Fibroblast of lung (primary cell): ENCODE measurements at places on chromosomes 11 and 22. TPM values are rescaled to one million over a fixed set of nuclear protein-coding genes. Genes with fewer than 3 reads are reported as not detected.

The TOLLIP gene
- polyA plus RNA-seq, result 34.6 and 40.4 TPM in 2 replicates

DNA sequence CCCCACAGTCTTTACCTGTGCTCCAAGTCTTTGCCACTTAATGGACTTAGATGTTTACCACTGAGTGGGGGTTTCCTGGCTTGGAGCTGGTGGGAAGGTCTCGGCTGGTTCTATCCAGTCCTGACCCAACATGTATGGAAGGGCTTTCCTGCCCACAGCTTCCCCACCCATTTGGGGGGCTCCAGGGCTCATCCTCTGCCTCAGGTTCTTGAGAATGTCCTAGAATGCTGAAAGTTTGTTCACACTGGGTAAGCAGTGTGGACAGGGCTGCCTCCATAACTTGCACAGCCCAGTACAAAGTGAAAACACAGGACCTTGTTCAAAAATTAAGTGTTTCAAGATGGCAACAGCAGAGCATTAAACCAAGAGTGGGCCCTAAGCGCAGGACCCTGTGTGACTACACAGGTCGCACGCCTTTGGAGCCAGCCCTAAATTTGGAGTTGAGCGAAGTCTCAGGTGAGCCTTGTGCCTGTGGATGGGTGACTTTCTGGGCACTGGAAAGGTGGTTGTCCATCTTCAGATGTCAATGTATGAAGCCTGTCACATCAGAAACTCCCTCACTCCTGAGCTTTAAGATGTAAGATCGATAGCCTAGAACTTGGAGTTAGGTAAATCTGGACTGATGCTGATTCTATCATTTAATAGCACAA, 72.7 kb upstream of the NARS2 start:
- H3K27me3 ChIP-seq, result no peaks in the 10 kb centered on the region
- peaks cover 7% of the 10 kb centered on the region for H3K4me1 ChIP-seq
- H3K27ac ChIP-seq, result no peak overlapping the region
- no peak for DNase-seq

- H3K27me3 ChIP-seq, result no peaks in the 10 kb centered on the region
- no peak overlapping the region for H3K4me3 ChIP-seq
- peak overlapping the region; percentile 44 for H3K27ac ChIP-seq
- H3K36me3 ChIP-seq, result no peaks in the 10 kb centered on the region
- peaks cover 18% of the 10 kb centered on the region for H3K4me1 ChIP-seq
- peak; percentile 74 for DNase-seq
These were observed 14.0 kb downstream of the RAC2 start for GRCh38 chr22:37229805-37230672.

- no peak overlapping the region for H3K4me3 ChIP-seq
- no peak overlapping the region for H3K27ac ChIP-seq
- no peaks in the 10 kb centered on the region for H3K27me3 ChIP-seq
- H3K36me3 ChIP-seq, result no peaks in the 10 kb centered on the region
- DNase-seq, result no peak
These were observed 168.6 kb downstream of the ADAMTS15 start for GRCh38 chr11:130617001-130617400.

- no peak overlapping the region for H3K27ac ChIP-seq
- H3K36me3 ChIP-seq, result peaks cover 7% of the 10 kb centered on the region
- H3K4me1 ChIP-seq, result peaks cover 2% of the 10 kb centered on the region
- no peaks in the 10 kb centered on the region for H3K27me3 ChIP-seq
- no peak overlapping the region for H3K4me3 ChIP-seq
- no peak for DNase-seq
These were observed 72.2 kb upstream of the GRK2 start for GRCh38 chr11:67194096-67194495.

DNA sequence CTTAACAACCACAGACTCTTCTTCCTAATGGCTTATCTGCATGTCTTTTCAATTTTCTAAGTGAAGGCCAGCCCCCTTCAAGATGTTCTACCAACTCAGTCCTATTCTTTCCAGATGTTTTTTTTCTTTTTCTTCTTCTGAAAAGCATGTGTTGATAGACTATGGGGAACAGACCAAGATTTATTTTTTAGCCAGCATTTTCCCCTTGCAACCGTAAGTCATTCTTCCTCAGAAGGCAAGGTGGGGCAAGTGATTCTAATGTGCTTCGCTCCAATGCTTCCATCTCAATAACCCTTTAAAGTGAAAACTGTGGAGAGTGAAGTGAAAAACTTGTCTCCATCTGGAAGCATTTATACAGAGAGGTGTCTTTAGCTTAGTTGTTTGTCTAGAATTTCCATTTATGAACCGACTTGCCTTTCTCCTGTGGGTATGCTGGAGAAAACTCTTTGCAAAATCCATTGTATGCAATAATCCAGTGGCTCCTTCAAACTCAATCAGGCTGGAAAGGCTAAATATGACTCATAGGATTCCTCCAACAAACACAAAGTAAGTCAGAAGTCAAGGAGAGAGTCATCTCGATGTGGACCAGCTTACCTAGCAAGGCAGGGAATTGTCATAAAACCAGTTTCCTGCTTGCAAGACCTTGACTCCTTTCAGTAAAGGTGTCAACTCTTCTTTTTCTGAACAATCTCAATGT, 83.7 kb downstream of the MAML2 start:
- no peaks in the 10 kb centered on the region for H3K27me3 ChIP-seq
- DNase-seq, result peak; percentile 86
- no peaks in the 10 kb centered on the region for H3K36me3 ChIP-seq
- peak overlapping the region; percentile 2 for H3K27ac ChIP-seq
- no peak overlapping the region for H3K4me3 ChIP-seq

GRCh38 chr11:133521502-133521901, 10.8 kb downstream of the OPCML start:
- H3K36me3 ChIP-seq, result no peaks in the 10 kb centered on the region
- no peaks in the 10 kb centered on the region for H3K4me1 ChIP-seq
- no peaks in the 10 kb centered on the region for H3K27me3 ChIP-seq
- H3K27ac ChIP-seq, result no peak overlapping the region
- DNase-seq, result no peak

DNA sequence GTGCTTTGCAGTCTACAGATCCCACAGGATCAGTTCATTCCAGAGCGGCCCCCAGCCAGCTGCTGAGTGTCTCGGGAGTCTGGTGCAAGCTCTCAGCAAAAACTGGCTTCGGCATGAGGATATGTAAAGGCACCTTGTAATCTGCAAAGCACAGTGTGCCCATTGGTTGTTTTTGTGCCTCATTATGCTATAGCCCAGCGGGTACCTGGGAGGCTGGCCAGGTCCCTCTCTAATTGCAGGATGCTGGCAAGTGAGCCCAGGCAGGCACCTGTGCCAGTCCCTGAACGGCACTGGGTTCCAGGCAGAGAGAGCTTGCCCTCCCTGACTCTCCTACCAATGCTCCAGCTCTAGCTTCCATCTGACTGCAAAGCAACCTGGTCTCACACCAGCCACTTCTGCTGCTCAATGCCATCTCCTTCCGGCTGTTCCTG, 128.7 kb downstream of the DSCAML1 start:
- DNase-seq, result no peak
- no peaks in the 10 kb centered on the region for H3K36me3 ChIP-seq
- H3K27me3 ChIP-seq, result no peaks in the 10 kb centered on the region
- no peaks in the 10 kb centered on the region for H3K4me1 ChIP-seq
- H3K27ac ChIP-seq, result no peak overlapping the region

The INS gene
- not detected in 2 replicates for polyA plus RNA-seq

DNA sequence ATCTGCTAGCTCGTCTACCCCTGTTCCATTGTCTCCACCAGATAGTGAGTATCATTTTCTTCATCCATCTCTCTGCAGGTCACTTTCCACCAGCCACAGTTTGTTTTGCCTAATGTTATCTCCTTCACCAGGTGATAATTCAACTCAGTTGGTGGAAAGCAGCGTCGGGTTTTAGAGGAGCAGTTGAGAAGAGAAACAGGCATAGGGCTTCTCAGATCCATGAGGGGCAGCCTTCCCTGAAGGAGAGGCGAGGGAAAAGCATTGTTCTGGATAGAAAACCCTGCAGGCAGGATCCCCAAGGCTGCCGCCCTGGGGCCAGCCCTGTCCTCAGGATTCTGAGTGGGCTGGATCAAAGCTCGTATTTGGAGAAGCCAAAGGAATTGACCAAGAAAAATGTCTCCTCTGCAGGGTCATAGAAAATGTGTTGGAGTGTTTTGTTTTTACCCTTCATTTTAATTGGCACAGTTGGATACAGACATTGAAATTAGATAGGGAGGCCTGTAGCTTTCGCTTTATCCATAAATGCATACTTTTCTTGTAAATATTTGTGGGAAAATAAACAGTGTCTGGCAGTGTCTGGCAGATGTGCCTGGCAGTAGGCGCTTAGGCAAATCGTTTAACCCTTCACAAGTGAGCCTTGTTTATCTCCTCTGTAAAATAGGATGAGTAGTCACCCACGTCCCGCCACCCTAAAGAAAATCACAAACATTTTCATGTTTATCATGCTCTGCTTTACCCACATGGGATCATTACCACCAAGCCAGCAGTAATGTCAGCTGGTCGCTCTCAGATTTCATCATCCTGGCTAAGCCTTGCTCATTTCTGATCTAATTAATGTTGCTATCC, 73.4 kb upstream of the TTC12 start:
- no peak overlapping the region for H3K4me3 ChIP-seq
- H3K36me3 ChIP-seq, result no peaks in the 10 kb centered on the region
- H3K27me3 ChIP-seq, result no peaks in the 10 kb centered on the region
- no peak overlapping the region for H3K27ac ChIP-seq
- H3K4me1 ChIP-seq, result no peaks in the 10 kb centered on the region
- DNase-seq, result peak; percentile 61

GRCh38 chr22:26656891-26657851, at the start of gene MIAT:
Gene MIAT (plus strand): TSS chr22:26657588.
- H3K27ac ChIP-seq, result no peak within 1 kb of the TSS
- H3K4me3 ChIP-seq, result peak within 1 kb of the TSS; percentile 52
- no peaks in the 10 kb centered on the region for H3K36me3 ChIP-seq

DNA sequence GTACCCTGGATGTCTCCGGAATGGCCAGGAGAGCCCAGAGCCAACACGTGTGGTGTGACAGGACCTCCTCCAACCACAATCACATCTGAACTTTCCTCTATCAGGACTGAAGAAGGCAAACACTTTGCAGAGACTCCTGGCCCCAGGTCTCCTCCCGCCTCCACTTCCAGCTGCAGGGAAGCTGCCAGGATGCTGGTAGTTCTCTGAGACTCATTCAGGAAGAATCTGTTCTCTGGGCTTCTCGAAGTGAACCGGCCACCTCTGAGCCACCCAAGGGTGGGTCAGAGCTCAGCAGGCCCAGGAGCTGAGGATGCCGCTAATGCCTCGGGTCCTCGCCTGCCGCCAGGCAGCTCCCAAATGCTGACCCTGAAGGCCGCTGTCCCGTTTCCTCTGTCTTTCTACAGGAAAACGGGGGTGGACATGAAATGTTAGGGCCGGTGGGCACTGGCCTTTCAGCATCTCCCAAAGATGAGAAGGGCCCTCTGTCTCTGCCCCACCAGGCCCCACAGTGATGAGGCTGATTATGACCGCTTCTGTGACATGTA, 789.9 kb downstream of the BRD1 start:
- no peaks in the 10 kb centered on the region for H3K36me3 ChIP-seq
- no peak overlapping the region for H3K27ac ChIP-seq
- H3K4me1 ChIP-seq, result no peaks in the 10 kb centered on the region
- no peak for DNase-seq
- H3K27me3 ChIP-seq, result no peaks in the 10 kb centered on the region
- no peak overlapping the region for H3K4me3 ChIP-seq

GRCh38 chr22:36156515-36157419, 3.8 kb downstream of the APOL3 start:
- H3K27ac ChIP-seq, result peak overlapping the region; percentile 93
- H3K4me1 ChIP-seq, result peaks cover 16% of the 10 kb centered on the region
- no peaks in the 10 kb centered on the region for H3K36me3 ChIP-seq

The KDM4E gene
- polyA plus RNA-seq, result not detected in 2 replicates

The DMC1 gene
- 0.54 and 5.9 TPM in 2 replicates for polyA plus RNA-seq

GRCh38 chr11:96238563-96239135, 104.3 kb downstream of the MAML2 start:
- H3K27me3 ChIP-seq, result no peaks in the 10 kb centered on the region
- H3K36me3 ChIP-seq, result no peaks in the 10 kb centered on the region
- H3K27ac ChIP-seq, result no peak overlapping the region
- H3K4me1 ChIP-seq, result peaks cover 29% of the 10 kb centered on the region

GRCh38 chr11:821512-822371, 3.0 kb downstream of the PNPLA2 start:
- no peak for DNase-seq
- H3K4me1 ChIP-seq, result peaks cover 20% of the 10 kb centered on the region
- no peak overlapping the region for H3K4me3 ChIP-seq
- H3K27me3 ChIP-seq, result no peaks in the 10 kb centered on the region

DNA sequence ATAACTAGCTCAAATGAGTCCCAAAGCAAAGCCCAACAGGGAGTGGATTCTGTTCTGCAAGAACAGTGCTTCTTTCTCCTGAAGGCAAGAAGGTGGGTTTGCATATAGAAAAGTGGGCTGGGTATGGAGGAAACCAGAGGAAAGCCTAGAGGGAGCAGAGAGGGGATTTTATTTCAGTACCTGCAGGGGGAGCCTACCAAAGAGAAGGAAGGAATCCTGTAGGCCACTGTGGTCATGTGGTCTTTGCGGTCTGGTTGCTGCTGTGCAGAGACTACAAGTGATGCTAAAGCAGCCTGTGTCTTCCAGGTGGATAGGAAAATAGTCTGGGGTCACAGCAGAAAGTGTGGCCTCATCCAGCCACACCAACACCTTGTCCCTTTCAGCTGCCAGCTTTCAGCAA, 33.2 kb upstream of the ZBTB16 start:
- H3K36me3 ChIP-seq, result no peaks in the 10 kb centered on the region
- DNase-seq, result peak; percentile 6
- no peaks in the 10 kb centered on the region for H3K4me1 ChIP-seq
- no peaks in the 10 kb centered on the region for H3K27me3 ChIP-seq

The OR8G5 gene
- not detected in 2 replicates for polyA plus RNA-seq

- H3K4me1 ChIP-seq, result no peaks in the 10 kb centered on the region
- DNase-seq, result no peak
- H3K36me3 ChIP-seq, result no peaks in the 10 kb centered on the region
- no peak overlapping the region for H3K27ac ChIP-seq
- H3K27me3 ChIP-seq, result no peaks in the 10 kb centered on the region
These were observed 13.4 kb downstream of the NFAM1 start for GRCh38 chr22:42418811-42419242.

DNA sequence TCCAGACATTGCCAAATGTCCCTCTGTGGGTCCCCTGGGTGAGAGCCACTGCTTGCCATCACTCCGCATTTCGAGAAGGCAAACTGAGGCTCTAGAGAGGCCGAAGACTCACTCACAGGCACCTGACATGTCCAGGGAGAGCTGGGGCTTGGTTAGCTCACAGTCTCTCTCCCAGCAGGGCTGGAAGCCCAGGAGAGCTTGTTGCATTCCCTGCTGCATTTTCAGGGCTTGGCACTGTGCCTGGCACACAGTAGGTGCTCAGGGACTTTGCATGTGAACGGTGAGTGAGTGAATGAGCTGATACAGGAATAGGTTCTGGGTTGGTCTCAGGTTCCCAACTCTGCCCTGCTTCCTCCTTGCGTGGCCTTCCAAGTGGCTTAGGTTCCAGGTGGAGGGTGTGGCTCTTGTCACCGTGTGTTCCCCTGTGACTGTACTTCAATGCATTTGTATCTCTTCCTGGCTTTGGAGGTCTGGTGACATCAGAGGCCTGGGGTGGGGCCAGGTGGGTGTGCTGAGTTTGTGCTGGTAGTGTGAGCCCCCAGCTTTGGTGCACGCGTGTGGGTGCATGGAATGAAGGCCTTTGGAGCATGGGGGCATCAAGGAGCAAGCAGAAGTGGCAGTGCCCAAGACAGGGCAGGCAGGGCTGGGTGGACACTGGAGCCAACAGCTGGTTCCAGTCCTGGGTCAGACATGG, 18.4 kb upstream of the SMIM38 start:
- H3K36me3 ChIP-seq, result no peaks in the 10 kb centered on the region
- no peak for DNase-seq
- no peaks in the 10 kb centered on the region for H3K27me3 ChIP-seq
- no peak overlapping the region for H3K27ac ChIP-seq
- no peak overlapping the region for H3K4me3 ChIP-seq
- peaks cover 3% of the 10 kb centered on the region for H3K4me1 ChIP-seq
